ENCODE measurements at places on chromosomes 16 and 17.
A peak's percentile ranks its signal among the peaks of the same experiment; 100 is the strongest.

DNA sequence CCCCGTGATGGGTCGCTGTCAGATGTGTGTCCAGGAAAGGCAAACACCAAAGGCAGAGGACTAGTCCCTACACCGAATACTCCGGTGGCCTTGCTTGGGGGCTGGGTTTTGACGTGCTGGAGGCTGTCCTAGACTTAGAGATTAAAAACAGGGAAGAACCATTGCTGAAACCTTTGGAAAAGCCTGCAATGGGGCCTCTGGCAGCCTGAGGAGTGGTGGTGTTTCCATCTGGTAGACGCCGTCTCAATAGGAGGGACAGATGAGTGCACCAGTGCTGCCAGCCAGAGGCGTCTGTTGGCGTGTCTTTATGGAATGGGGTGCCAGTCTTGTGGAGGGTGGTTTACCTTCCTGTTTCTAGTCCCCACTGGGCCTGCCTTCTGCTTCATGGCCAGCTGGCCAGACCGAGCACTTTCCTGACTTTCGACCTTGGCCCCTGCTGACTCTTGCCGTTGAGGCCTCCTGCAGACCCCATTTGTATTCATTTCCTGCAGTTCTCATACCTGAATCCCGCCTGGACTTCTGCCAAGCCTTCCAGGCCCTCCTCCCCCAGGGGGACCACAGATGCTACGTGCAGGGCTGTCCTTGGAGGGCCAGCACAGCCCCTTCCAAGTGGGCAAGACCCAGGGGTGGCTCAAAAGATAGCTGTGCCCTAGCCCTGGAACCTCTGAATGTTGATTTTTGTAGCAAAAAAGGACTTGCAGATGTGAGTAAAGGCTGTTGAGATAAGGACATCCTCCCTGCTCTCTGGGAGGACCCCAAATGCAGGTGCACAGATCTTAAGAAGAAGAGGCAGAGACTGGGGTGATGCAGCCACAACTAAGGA is 1.9 kb upstream of the DNASE1 start:
- DNase-seq: no peak

GRCh38 chr17:7308625-7309433 is 1.4 kb downstream of the EIF5A start:
- DNase-seq: peak; percentile 72

GRCh38 chr17:69223809-69224208 is 4.8 kb downstream of the ABCA10 start:
- no peak for DNase-seq

DNA sequence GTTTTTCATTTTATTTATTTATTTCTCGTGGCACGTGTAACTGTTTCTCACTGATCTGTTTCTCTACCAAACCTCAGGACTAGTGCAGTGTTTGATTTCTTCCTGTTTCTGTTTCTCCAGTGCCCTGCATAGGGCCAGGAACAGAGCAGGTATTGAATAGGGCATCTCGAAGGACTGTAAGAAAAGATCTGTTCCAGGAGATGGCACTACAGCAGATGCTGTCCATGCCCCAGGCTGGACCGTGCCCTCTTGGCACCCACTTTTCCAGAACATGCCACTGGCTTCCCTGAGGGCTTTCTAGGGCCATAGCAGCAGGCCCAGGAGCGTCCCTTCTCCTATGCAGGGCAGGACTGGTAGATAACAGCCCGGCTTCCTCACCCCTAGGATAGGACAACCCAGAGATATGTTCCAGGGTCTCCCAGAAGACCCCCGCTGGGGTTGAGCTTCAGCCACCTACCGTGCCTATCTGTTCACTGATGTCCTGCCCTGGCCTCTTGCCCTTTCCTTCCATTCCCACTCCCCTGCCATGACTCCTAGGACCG is 4.4 kb downstream of the SNX20 start:
- no peak for DNase-seq

GRCh38 chr16:47888734-47889133 is 267.1 kb downstream of the ABCC12 start:
- DNase-seq: no peak

DNA sequence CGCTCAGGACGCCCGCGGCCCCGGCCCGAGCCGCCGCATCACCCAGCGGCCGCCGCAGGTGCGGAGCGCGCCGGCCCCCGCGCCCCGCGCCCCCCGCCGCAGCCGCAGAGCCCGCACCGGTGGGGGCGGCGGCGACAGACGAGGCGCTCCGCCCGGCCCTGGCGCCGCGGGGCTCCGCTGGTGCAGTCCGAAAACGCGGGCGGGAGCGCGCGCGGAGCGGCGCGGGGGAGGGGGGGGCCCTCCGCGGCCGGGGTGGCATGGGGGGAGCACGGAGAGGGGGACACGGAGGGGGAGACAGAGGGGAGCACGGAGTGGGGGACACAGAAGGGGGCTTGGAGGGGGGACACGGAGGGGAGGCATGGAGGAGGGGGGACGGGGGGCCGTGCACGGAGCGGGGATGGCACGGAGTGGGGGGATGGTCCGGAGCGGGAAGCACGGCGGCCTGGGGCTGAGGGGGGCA is at the start of gene AATK:
AATK (minus strand) TSS at position 189 of the 460 bp plus-strand sequence. CDS start 229 bp downstream, outside the sequence.
- no peak for DNase-seq

DNA sequence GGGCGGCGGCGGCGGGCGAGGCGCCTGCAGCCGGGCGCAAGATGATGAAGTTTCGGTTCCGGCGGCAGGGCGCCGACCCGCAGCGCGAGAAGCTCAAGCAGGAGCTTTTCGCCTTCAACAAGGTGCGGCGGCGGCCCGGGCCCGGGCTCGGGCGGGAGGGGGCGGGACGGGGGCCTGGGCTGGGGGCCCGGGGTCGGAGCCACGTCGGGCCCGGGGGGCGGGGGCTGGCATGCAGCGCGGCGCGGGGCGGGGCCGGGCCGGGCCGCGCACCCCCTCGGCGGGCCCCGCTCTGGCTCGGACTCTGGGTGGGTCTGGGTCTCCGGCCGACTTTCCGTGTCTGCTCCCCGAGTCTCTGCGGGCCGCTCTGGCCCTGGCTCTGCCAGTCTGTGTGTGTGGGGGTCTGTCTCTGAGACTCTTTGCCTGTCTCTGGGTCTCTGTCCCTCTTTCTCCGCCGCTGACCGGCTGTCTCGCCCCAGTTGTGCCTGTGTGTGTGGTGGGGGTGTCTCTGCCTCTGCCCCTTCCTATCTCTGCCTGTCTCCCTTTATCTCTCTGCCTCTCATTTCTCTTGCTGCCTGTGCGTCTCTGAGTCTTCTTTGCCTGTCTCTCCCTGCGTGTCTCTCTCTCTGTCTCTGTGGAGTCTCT is 328 bp downstream of the LLGL1 start:
- no peak for DNase-seq

GRCh38 chr16:969508-970385 is 1.0 kb downstream of the LMF1 start:
- DNase-seq: no peak

DNA sequence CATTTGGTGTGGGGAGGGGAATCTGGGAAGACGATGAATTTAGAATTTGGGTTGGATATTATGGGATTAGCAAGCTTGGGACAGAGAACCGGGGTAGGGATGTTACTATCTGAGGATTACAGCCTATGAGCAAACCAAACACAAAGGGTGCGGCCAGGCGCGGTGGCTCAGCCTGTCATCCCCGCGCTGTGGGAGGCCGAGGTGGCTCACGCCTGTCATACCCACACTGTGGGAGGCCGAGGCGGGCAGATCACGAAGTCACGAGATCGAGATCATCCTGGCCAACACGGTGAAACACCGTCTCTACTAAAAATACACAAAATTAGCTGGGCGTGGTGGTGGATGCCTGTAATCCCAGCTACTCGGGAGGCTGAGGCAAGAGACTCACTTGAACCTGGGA is 60.9 kb downstream of the VPS53 start:
- DNase-seq: no peak

DNA sequence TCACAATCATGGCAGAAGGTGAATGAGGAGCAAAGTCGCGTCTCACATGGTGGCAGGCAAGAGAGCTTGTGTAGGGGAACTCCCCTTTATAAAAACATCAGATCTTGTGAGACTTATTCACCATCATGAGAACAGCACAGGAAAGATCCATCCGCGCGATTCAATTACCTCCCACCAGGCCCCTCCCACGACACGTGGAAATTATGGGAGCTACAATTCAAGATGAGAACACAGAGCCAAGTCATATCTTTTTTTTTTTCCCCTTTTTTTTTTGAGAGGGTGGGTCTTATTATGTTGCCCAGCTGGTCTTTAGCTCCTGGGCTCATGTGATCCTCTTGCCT is 60.0 kb downstream of the RPTOR start:
- DNase-seq: no peak

DNA sequence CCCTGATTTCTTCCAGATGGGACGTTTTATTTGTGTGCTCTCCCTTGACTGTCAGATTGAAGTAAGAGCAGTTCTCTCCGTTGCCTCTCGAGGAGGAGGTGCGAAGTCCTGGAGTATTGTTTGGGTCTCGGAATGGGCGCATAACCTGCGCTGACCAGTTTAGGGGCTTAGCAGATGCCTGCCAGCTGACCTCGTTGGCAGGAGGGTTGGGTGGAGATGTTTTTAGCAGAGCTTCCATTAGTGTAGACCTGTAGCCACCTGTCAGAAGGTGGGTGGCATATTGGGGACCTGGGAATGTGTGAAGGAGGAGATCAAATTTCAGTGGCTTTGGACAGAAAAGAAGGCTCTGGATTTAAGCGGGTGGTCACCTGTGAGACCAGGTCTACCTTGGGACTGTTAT is 3.6 kb downstream of the RASD1 start:
- DNase-seq: no peak

- DNase-seq: no peak
These were observed 107.0 kb downstream of the CRLF3 start for GRCh38 chr17:30717291-30718098.

GRCh38 chr17:30323895-30324319 is 9.9 kb downstream of the TMIGD1 start:
- DNase-seq: peak; percentile 35

GRCh38 chr17:76207275-76208059 is 32.8 kb downstream of the RNF157 start:
- DNase-seq: no peak

GRCh38 chr17:50423553-50424159 is 2.4 kb upstream of the ACSF2 start:
- DNase-seq: peak; percentile 77

DNA sequence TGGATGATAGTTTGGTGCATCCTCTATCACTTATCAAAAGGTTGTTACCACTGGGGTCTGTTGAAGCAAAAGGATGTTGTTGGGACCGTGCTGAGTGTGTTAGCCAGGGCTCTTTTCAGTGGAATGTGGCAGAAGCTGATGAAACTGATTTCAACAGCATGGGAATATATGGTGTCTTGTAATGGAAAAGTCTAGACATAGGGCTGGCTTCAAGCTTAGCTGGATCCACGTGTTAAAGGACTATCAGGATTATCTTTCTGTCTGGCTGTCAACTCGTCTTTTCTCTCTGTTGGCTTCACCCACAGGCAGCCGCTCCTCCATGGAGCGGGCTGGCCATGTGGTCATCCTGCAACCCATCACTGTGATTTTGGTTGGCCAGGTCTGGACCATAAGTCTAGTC is 8.7 kb downstream of the SNX29 start:
- DNase-seq: no peak

GRCh38 chr17:46143827-46144236 is 49.4 kb downstream of the KANSL1 start:
- no peak for DNase-seq
